ENCODE measurements at places on chromosomes 2 and 18.
A peak's percentile ranks its signal among the peaks of the same experiment; 100 is the strongest.

DNA sequence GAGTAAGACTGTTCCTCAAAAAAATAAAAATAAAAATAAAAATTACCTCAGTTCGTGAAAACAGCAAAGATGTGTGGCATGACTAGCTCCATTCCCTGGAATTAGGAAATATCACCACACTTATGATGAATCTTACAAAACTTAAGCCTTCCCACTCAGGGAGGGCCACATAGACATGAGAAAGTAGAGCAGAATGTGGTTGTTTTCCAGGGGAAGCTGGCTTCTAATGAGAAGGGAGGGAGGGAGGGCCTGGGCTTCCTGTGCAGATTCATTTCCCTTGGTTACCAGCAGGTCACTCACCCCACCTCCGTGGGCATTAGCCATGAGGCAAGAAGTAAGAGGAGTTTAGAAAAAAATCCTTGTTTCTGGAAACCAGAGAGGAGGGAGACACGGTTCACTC, 95.9 kb upstream of the RMDN2 start:
- DNase-seq = no peak

- DNase-seq = no peak
Measured at GRCh38 chr2:66532972-66533868, 98.3 kb downstream of the MEIS1 start.

- DNase-seq = peak; percentile 1
Measured at GRCh38 chr2:76197842-76198448, 487.2 kb upstream of the GCFC2 start.

- no peak for DNase-seq
Measured at GRCh38 chr2:55155206-55155605, 76.9 kb downstream of the CLHC1 start.

GRCh38 chr2:96800061-96801004, 15.7 kb upstream of the CNNM3 start:
- no peak for DNase-seq

GRCh38 chr2:47070920-47071824, 83.9 kb downstream of the STPG4 start:
- DNase-seq = peak; percentile 66

DNA sequence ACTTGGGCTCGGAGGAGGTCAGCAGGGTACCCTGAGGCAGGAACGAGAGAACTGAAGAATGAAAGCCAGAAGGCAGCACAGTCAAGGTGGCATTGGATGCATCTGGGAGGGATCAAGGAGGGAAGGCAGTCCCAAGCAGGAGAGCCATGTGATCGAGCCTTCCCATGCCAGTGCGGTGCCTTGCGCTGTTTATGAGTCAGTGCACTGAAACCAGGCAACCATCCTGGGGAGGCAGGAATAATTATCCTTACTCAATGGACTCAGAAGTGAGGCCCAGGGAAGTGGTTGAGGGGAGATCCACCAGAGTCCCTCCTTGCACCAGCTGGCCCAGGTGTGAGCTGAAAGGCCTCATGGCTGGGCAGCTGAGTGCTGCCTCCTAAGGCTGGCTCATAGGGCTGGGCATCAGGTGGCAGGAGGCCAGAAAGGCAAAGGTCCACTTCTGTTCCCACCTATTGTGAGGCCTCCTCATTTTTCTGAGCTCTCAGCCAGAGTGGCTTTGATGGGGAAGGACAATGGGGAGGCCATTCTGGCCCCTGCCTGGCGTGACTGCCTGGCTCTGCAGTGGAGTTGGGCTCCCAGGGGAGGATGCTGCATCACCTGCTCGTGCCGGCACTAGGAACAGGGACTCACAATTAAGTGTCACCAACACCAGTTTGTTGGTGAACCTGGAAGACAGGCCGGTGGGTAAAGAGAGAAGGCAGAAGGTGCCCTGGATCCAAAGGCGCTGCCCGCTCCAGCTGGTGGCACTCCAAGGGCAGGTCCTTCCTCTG, 82.3 kb downstream of the TFCP2L1 start:
- DNase-seq = no peak

Data from stimulated activated CD8-positive, alpha-beta memory T cell treated with anti-CD3 and anti-CD28 coated beads, Interleukin-15, amount 100 ng/mL, for 48 hours (primary cell).